ENCODE measurements at places on chromosomes 16 and 17.

DNA sequence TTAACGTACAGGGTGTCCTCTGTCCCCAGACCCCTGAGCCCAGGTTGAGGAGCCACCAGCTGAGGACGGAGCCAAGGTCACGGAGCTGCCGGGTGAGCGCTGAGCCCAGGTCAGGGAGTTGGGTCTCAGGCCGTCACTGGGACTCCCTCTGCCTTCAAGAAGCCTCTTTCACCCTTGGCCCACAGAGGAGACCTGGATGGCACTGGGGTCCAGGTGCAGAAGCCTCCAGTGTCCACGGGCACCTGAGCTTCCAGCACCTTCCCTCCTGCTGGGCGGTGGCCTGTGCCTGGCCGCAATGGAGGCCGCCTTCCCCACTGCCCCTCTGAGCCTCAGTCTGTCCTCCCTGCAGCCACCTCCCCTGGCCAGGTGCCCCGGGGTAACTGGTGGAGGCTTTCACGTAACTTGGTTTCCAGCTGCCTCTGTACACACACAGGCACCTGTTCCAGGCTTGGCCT, 31.6 kb upstream of the CDH15 start:
- no peak for DNase-seq

DNA sequence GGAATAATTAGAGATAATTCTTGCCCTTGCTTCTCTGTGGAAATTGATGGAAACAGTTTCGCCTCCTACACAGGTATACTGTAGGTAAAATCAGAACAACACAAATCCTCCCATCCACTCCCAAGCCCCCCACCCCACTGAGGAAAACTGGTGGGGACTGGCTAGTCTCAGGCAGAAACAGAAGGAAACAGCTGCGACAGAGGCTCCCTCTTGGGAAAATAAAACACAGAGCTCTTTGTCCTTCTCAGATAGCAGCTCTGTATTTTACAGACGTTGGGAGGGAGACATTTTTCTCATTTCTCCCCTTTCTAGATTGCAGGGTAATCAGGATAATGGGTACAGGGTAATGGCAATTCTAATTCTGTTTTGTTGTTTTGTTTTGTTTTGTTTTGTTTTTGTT, 1.1 kb downstream of the SLFN13 start:
- no peak for DNase-seq

DNA sequence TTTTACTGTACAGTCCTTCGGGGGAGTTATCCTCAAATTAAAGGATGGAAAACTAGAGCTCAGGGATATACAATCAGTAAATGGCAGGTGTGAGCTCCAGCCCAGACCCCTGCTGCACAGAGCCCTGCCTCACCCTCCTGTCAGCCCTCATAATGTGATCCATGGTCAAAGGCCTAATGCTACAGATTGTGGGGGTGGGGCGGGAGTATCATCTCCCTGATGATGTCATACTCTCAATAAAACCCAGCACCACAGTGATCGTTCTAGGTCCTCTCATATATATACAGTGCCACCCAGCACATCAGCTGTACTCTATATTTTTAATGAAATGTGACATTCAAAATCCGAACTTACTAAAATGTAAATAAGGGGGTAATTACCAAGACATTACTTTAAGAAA, 61.5 kb downstream of the SLC39A11 start:
- no peak for DNase-seq

GRCh38 chr17:40309031-40309948, at the start of gene RARA:
Gene RARA, plus strand, starts transcription at chr17:40309180. Its CDS starts 22,039 bp downstream, at chr17:40331219.
- no peak for DNase-seq

- DNase-seq: no peak
Observed at GRCh38 chr17:29613352-29613837, 9.3 kb downstream of the CORO6 start.

- DNase-seq: no peak
Observed at GRCh38 chr17:8072729-8073461, 14.6 kb downstream of the ALOX12B start.

DNA sequence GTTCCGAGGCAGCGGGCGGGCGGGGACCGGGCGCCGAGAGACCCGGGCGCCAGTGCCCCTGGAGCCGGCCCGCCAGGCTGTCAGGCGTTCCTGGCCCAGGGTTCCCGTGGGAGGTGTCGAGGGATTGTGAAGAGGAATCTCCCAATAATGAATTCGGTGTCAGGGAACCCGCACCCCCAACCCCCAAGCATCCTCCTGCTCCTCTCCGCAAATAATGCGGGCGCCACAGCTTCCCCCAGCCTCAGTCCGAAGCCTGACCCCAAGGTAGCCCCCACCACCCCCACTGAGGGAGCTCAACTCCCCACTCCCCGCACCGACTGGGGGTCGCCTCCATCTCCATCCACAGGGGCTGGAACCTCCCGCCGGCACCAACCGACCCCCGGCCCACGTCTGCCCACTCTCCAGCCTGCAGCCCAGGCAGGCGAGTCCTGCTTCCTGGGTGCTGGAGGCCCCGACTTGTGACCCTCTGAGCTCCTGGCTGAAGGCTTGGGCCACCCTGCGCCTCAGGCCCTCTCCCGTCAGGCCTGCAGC, 641 bp upstream of the CASKIN1 start:
- DNase-seq: no peak

- DNase-seq: no peak
Observed at GRCh38 chr17:28365487-28365886, 488 bp upstream of the SEBOX start.

GRCh38 chr17:43759836-43760235, 1.2 kb upstream of the SOST start:
- no peak for DNase-seq

DNA sequence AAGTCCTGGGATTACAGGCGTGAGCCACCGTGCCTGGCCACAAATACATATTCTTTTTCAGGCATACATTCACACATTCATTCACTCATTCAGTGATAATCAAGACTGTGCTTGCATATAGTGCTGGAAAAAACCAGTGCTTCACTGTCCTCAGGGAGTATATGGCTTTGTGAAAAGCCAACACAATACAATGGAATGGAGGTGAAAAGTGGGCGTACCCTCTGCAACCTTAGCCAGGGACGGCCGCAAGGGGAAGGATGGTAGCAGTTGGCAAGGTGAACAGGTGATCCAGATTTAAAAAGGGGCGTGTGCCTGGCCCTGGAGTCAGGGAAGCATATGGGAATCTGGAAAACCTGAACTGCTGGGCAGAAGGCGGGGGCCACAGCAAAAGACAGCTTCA, 18.1 kb upstream of the GAN start:
- DNase-seq: no peak

GRCh38 chr16:64449506-64449905, 672.4 kb downstream of the CDH11 start:
- DNase-seq: no peak

DNA sequence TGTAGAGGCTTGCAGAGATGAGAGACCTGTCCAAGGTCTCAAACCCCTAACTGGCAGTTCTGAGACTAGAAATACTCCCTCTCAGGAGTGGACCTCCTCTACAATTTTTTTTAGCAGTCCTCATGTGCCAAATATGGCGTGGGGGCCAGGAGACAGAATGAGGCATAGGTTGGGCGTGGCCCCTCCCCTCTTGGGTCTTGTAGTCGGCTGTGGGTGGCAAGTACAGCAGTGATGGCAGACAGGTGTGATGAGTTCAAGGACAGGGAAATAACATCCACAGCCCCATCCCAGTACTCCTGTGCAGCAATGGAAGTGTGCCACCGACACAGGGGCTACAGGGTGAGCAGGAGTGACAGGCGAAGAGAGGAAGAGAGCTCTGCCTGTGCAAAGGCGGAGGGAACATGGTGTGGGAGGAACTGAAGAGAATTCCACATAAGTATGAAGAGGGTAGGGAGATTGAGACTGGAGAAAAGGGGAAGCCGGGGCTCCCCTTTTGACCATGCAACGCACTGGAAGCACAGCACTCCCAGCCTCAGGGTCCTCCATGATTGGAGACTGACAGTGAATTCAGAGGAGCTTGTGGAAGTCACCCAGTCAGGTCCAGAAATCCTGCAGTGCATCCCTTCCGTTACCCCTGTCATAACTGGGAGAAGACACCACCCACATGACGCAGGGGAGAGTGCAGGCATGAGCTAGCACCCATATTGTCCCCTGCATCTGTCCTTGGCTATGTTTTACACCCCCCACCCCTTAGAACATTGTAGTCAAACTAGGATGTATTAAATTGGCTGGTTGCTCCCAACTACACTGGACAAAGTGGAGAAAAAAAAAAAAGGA, 14.8 kb upstream of the CETP start:
- no peak for DNase-seq

GRCh38 chr16:24440306-24440705, 99.1 kb upstream of the RBBP6 start:
- DNase-seq: no peak

- DNase-seq: no peak
Observed at GRCh38 chr16:84308120-84308519, 13.4 kb downstream of the WFDC1 start.

- no peak for DNase-seq
Observed at GRCh38 chr17:32319548-32319905, 22.4 kb downstream of the C17orf75 start.

DNA sequence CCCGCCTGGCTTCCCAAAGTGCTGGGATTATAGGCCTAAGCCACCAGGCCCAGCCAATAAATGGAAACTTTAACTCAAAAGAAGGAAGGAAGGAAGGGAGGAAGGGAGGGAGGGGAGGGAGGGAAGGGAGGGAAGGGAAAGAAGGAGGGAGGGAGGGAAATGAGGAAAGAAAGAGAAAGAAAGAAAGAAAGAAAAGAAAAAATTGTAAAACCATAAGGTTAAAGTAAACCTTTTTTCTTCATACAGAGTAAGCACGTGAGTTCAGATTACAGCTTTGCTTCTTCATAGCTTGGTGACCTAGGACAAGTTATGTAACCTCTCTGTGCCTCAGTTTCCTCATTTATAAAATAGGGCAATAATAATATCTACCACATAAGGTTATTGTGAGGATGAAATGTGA, 26.0 kb downstream of the LRRC37B start:
- DNase-seq: no peak

DNA sequence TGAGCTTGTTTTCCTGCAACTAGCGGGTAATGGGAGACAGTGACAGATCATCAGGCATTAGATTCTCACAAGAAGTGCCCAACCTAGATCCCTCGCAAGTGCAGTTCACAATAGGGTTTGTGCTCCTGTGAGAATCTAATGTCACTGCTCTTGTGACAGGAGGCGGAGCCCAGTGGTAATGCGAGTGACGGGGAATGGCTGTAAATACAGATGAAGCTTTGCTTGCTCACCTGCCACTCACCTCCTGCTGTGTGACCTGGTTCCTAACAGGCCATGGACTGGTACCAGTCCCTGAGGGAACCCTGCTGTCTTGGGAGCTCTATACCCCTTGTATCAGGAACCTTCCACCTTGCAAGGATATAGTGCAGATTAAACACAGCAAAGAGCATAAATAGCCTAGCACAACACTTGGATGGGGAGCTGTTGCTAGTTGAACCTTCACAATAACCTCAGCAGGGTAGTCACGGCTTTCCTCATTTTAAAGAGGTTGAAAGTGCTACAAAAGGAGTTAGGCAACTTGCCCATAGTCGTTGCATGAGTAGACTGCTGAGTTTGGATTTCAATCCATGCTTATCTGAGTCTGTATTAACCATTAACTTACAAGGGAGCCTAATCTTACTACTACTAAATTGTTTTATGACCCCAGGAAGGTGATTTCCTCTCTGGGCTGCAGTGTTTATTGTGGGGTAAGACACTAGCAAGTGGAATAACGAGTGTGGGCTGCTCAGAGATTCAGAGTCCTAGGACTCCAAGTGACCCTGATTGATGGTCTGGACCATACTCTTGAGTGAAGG, 156.6 kb upstream of the ZFHX3 start:
- DNase-seq: no peak

GRCh38 chr17:54544249-54544648, 356.4 kb upstream of the TOM1L1 start:
- DNase-seq: no peak

- DNase-seq: no peak
Observed at GRCh38 chr17:60293580-60294335, 98.2 kb downstream of the USP32 start.

GRCh38 chr16:47460711-47461597, at the start of the genes ITFG1 and PHKB:
Gene ITFG1, minus strand, starts transcription at chr16:47461063. Its CDS starts 18 bp downstream, at chr16:47461045.
Gene PHKB, plus strand, starts transcription at chr16:47461331. Its CDS starts 20 bp downstream, at chr16:47461351.
- DNase-seq: no peak

- DNase-seq: no peak
Observed at GRCh38 chr16:10871157-10871991, 5.6 kb upstream of the CIITA start.

GRCh38 chr16:50584033-50584722, 36.0 kb downstream of the NKD1 start:
- DNase-seq: no peak

DNA sequence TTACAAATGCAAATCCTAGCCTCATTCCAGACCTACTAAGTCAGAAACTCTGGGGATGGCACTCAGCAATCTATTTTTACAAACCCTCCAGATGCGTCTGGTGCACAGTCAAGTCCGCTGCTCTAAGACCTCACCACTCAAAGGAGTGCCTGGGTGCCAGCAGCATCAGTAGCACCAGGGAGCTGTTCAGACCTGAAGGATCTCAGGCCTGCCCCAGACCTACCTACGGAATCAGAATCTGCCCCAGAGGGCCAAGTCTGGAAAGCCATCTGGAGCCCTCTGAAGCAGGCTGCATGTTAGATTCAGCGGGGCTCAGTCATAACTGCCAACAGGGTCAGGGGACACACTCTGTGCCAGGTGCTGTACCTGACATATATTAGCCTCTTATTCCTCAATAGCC, 17.6 kb downstream of the MEOX1 start:
- no peak for DNase-seq

- DNase-seq: no peak
Observed at GRCh38 chr17:3796822-3797170, 4.2 kb downstream of the ITGAE start.

- no peak for DNase-seq
Observed at GRCh38 chr17:18009609-18010420, 29.2 kb downstream of the ATPAF2 start.

DNA sequence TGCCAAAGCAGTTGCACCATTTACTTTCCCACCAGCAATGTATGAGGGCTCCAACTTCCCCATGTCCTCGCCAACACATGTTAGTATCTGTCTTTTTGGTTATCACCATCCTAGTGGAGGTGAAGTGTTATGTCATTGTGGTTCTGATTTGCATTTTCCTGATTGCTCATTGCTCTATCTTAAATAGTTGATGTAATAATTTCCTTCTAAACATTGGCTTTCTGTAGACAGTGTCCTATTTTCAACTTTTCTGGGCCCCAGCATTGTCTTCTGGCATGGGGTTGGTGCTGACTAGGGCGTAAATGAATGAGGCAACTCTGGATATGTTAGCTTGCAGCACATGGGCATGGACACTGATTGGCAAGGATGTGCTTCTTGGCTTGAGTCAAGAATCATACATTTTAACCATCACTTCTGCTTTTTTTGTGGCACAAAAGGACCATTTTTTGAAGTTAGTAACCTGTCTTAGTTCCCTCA, 25.1 kb downstream of the PLCG2 start:
- DNase-seq: no peak
